ENCODE measurements at places on chromosomes 1 and 21.

DNA sequence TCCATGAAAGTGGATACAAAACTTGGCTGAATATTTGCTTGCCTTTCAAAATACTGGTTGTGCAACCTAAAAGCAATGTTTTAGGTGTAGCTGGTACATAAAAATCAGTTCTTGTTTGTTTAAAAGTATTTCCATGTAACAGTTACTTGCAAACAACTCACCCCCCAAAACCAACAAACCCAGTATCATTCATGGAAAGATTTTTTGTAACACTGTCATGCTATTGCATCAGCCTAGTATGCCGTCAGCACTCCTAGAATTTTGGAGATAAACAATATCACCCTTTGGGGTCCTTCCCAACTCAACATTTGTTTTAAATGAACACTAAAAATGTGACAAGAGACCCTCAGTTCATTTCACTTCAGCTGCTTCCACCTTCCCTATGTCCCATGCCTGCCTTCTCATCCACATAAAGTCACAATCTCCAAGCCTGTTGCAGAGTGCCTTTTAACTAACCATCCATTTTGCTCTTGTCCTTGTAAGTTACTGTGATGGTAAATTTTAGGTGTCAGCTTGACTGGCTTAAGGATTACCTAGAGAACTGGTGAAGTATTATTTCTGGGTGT lies 425.3 kb downstream of the DUSP10 start:
- DNase-seq = no peak

DNA sequence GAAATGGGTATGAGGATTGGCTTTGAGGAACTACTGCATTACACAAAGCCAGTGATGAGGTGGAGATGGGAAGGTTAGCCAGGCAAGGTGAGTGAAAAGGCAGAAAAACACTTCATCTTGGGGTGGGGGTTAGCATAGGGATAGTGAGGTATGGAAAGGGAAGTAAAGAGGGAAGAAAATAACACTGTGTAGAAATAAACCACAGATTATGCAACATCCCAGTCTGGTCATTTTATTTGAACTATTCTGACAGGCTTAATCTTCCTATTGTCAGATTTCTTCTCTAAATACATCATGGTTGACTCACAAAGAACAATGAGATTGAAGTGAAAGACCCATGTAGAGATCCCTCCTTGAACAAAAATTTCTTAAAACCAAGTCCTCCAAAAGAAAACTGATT lies 640.2 kb downstream of the PTPRC start:
- DNase-seq = no peak

GRCh38 chr21:27466140-27466539 lies 499.3 kb upstream of the ADAMTS5 start:
- DNase-seq = no peak

DNA sequence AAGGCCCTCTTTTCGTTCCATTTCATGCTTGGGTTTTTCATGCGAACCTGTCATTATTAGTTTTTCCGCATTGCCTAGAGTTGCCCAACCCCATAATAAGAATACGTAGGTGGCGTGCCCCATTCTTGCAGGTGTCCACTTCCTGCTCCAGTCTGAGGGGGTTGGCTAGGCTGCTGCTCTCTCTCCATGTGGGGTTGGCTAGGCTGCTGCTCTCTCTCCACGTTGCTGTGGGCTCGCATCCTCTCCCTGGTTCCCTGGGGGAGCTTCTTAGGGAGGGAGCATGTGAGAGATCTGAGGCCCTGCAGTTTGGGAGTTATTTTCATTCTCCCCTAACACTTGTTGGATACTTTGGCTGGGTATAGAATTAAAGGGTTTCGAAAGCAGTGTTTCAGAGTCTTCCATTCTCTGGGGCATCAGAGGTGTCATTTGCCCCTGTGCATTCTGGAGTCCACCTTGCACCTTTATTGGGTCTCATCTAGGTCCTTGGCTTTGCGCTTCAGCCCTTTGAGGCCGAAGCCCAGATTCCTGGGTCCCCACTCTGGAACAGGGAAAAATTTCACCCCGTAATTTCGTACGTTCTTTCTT lies 8.6 kb downstream of the C1orf35 start:
- DNase-seq = no peak

- no peak for DNase-seq
Measured at GRCh38 chr21:37578471-37579126, 212.0 kb downstream of the DYRK1A start.

DNA sequence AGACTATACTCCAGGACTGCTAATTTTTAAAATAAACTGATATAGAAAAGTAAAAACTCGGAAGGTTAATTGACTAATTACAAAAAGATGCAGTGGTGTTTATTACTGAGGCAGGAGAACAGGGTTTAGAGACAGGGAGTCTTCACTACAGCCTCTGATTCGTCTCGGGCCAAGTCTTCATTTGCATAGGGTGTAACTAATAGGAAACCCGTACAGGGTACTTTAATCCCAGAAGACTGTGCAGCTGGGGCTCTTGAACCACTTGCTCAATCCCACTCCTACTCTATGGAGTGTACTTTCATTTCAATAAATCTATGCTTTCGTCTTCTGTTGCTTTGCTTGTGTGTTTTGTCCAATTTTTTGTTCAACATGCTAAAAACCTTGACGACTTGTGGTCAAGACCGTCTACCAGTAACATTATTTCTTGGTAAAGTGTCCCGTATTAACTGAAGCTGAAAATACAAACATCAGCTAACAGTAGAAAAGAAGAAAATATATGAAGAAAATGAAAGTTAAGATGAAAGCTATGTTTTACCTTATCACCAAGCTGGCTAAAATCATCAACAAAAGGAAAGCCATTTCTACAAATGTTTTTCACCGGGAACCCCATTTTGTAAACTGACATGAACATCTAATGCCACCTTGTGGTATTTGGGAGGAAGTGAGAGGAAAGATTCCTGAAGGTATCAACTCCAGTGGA lies 8.0 kb downstream of the SDHB start:
- DNase-seq = no peak

Measured in stimulated activated naive CD8-positive, alpha-beta T cell treated with anti-CD3 and anti-CD28 coated beads, Interleukin-15, Interleukin-2, amounts not matched to agents 100 U/mL and 50 U/mL, for 24 hours (primary cell).